A549 treated with DMSO at 1 μM for 4 hours (cell line): ENCODE measurements at places on chromosomes 1 and 21. TPM values are rescaled to one million over a fixed set of nuclear protein-coding genes. Genes with fewer than 3 reads are reported as not detected.

Gene GCLM
- 109 to 156 TPM (median 135 TPM) in 5 replicates for total RNA-seq

Gene OR14K1
- not detected in 5 replicates for total RNA-seq

Gene NUP210L
- total RNA-seq = not detected in 5 replicates

Gene CD84
- not detected in 5 replicates for total RNA-seq

Gene HORMAD1
- total RNA-seq = 6.0 to 9.4 TPM (median 7.8 TPM) in 5 replicates

Gene AMY1C
- total RNA-seq = not detected in 5 replicates
